ENCODE measurements at places on chromosomes 5 and 9.

DNA sequence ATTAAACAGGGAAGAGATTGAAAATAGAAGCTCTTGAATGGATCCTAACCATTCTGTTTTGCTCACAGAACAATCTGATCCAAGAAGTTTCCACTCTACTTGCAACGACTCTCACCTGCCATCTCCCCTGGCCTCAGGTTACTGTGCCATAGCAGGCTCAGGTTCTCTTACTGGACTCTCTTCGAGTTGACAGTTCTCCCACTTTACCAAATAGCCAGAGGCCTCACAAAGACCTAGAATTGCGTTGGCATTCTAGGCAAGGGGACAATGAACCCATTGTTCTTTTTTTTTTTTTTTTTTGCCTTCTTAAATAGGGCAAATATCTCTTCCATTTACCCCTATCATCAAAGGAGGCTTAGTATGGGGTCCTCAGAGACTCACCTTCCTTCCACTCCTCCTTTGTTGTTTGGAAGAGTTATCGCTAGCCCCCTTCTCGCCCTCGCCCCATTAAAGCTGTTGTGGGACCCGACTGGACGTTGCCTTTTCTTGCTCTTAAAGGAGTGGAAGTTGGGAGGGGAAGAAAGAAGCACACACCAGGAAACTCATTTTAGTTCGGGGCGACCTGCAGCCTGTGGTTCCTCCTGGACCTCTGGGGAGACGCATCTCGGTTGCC is 688 bp upstream of the PLPPR1 start:
- DNase-seq = no peak

GRCh38 chr5:177476531-177477233 is 3.2 kb upstream of the DBN1 start:
- no peak for DNase-seq

DNA sequence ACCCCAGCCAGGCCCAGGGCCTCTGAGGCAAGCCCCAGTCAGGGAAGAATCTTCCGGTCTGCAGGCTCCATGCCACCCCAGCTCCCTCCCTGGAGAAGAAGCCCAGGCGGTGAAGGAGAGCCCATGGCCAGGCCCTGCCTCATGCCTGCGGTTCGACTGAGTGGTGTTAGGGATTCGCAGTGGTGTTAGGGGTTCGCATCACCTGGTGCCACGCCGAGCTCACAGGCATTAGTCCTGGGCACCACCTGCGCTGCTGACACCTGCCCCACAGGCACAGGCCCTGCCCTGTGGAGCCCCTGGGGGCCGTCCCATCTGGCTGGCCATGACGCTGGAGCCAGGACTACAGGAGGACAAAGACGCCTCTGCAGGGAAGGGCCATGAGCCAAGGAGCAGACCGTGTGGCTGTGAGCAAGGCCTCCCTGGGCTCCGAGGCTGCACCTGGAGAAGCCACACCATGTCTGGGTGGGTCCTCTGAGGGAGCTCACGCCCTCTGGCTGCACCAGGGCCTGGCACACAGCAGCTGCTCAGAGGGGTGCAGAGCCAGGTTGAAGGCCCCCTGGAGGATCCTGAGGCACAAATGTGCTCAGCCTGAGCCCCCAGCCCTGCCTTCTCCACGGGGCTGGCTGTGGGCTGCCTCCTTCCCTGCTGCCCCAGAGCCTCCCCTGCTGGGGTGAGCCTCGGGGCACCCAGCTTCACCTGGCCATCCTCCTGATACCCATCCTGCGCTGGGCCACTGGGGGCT is 27.6 kb upstream of the RNF130 start:
- peak; percentile 16 for DNase-seq

DNA sequence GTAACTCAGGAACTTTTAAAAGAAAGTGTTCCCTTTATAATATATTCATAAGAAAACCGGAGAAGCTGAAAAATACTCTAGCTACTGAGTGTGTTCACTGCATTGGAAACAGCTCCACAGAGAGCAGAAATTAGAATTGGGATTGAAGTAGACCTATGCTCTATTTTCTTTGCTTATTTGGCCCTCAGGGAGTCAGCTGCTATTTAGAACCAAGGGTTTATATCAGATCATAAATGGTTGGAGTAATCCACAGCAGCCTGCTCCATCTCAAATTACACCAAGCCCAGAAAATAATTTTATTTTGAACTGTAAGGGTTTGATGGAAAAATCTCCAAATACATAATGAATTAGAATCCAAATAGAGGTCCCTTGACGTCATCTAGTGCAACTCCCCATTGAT is 202.6 kb downstream of the ADAMTSL1 start:
- DNase-seq = no peak

GRCh38 chr5:111584651-111585050 is 72.3 kb upstream of the STARD4 start:
- no peak for DNase-seq

GRCh38 chr9:37999588-38000189 is 69.3 kb downstream of the SHB start:
- no peak for DNase-seq

DNA sequence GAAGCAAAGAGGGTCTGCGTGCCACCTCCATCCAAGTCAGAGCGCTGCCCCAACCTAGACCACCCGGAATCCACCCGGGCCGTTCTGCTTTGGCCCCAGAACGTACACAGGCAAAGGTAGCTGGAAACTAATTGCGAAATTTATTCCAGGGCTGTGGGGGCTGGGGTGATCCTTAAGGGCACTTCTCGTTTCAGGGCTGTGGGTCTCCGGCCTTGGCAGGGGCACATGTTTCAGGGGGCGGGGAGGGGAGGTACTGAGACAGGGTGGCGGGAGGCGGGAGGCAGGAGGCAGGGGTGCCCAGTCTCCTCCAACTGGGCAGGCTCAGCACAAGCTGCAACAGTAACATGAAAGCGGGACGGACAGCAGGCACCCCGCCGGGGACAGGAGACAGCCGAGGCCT is 26.1 kb downstream of the NR5A1 start:
- DNase-seq = no peak
